ENCODE measurements at places on chromosomes 5 and 9.

GRCh38 chr5:172141949-172142319 lies 46.1 kb downstream of the STK10 start:
- no peak for DNase-seq

DNA sequence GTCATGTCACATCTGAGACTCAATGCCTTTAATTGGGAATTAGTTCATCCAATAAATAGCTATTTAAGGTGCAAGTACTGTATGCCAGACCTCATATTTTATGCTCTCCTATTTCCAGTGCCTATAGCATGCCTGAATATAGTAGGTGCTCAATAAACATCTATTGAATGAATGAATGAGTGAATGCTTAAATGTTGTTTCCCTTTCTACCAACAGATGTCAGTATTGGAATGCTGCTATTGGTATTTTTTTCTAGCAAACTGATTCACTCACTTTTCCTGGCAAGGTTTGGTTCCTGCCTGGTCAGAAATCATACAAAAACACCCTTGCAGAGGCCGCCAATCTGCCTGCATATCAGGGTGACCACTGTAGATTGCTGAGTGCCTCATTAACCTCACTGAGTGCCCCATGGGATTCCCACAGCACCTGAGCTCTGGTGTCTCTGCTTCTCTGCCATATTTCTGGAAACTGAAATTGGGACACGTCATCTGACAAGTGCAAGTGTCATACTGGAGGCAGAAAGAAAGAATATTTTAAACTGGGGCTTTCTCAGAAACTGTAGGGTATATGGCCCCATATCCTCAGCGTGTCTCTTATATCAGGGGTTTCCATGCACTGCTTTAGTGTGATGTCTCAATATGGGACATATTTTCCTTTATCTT lies 359.7 kb downstream of the TRIM32 start:
- DNase-seq = no peak

DNA sequence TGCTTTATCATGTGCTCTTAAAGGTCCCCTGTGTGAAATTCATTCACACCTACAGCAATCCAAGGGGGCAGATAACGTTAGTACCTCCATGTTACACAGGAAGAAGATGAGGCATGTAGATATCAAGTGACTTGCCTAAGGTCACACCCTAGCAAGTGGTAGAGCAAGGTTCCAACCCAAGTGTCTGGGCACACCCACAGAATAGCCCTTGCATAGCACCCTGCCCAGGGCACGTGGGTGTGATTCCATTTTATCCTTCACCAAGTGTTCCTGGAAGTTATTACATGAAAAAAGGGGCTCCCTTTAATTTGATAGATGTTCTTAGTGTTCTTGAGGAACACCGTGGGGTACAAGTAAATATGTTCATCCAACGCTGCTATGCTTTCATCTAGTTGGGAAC lies 4.9 kb downstream of the TMEM171 start:
- DNase-seq = no peak

DNA sequence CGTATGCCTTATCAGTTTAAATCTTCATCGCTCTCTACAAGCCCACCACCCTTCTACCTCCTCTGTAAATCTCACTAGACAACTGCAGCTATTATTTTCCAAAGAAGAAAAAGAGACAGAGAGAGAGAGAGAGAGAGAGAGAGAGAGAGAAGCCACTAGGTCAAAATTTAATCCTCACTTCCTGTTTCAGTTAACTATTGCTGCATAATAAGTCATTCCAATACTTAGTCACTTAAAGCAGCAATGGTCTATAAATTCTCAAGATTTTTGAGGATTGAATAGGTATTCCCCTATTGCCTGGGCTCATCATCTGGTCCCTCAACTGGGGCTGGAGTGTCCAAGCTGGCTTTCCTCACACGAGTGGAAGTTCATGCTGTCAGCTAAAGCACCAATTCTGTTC lies 68.8 kb downstream of the ITGA1 start:
- DNase-seq = no peak

- DNase-seq = no peak
Measured at GRCh38 chr9:134035041-134036039, 10.1 kb downstream of the BRD3OS start.

DNA sequence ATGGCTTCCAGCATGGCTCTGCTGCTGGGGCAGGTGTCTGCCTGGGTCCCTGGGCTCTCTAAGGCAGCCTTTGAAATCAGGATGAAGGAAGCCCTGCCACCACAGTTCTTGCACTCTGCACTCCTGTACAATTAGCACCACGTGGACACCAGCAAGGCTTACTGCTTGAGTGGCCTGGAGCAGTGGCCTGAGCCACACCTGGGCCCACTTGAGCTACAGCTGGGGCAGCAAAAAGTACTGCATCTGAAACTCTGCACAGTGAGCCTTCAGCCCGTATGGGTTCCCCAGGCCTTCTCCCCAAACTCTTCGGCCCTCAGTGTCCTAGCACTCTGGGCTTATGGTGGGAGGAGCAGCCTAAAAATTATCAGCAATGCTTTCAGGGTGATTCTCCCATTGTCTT lies 8.0 kb upstream of the INIP start:
- DNase-seq = no peak

GRCh38 chr9:111190347-111190746 lies 139.7 kb downstream of the OR2K2 start:
- no peak for DNase-seq

DNA sequence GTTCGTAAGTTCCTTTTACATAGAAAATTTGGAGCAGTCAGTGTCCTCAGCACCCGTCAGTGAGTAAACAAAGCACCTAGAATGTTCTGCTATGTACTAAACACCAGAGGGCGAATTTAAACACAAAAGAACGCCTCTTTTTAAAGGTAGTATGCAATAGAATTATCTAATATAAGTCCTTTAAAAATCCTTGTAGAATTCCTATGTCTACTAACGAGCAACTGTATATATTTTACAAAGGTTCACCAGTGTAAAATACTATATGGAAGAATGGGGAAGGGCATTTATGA lies 499 bp upstream of the TMEM232 start:
- DNase-seq = no peak

- DNase-seq = no peak
Measured at GRCh38 chr5:137836997-137837396, 30.7 kb upstream of the MYOT start.

DNA sequence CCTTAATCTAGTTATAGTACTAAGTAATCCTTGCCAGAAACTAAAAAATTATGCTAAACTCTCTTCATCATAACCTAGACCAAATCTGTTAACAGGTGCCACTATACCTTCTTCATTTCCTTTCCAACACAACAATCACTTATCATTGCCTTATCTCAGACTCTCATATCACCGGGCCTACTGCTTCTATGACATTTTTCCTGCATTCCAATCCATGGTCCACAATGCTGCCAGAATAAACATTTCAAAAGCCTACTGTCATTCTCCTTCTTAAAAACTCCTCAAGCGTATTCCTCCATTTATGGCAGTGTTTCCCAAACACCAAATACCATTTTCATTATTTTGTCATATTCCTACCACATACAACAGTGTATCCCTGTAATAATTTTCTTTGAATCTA lies 6.5 kb downstream of the PPP6C start:
- no peak for DNase-seq

GRCh38 chr5:172105811-172106210 lies 82.2 kb downstream of the STK10 start:
- DNase-seq = no peak

GRCh38 chr5:151772029-151772845 lies 483 bp downstream of the G3BP1 start:
- DNase-seq = peak; percentile 50

- no peak for DNase-seq
Measured at GRCh38 chr5:122064992-122065391, 13.1 kb downstream of the LOX start.

GRCh38 chr5:157965989-157966388 lies 107.0 kb upstream of the CLINT1 start:
- no peak for DNase-seq
